Activated CD8-positive, alpha-beta memory T cell treated with anti-CD3 and anti-CD28 coated beads, Interleukin-2, amount 10 ng/mL, durations not matched to agents 7 days and 5 days (primary cell): ENCODE measurements at places on chromosomes 4 and X.

GRCh38 chrX:65532016-65532415 is 2.6 kb downstream of the LAS1L start:
- H3K27me3 ChIP-seq: no peaks in the 10 kb centered on the region
- DNase-seq: no peak
- no peak overlapping the region for H3K4me3 ChIP-seq
- peaks cover 25% of the 10 kb centered on the region for H3K4me1 ChIP-seq

GRCh38 chr4:87717276-87718031 is 67.4 kb downstream of the DMP1 start:
- H3K4me1 ChIP-seq: peaks cover 4% of the 10 kb centered on the region
- H3K27me3 ChIP-seq: peaks cover 2% of the 10 kb centered on the region
- no peak overlapping the region for H3K27ac ChIP-seq
- no peaks in the 10 kb centered on the region for H3K36me3 ChIP-seq
- DNase-seq: no peak

- no peak overlapping the region for H3K27ac ChIP-seq
- H3K27me3 ChIP-seq: peaks cover 2% of the 10 kb centered on the region
- DNase-seq: no peak
- no peak overlapping the region for H3K4me3 ChIP-seq
Measured at GRCh38 chrX:155643240-155643639, 30.5 kb upstream of the TMLHE start.

DNA sequence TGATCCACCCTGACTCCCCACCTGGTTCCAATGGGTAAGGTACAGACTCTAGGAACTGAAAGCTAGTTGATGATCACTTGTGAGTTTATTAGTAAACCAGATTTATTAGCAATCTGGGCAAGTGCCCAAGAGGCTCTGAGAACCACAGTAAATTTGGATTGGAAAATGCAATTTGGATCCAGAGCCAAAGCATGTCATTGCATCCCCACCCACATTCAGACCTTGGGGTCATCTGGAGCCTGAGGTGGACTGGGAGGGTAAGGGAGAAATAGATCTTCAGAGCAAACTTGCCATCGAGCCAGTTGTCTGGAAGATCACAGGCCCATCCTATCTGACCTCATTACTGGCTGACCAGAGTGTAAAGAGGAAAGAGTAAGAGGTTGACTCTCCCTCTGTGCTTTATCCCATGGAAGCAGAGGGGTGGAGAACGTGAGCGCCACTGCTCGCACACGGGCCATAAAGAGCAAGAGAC is 78.7 kb upstream of the RASGEF1B start:
- peaks cover 4% of the 10 kb centered on the region for H3K4me1 ChIP-seq
- H3K36me3 ChIP-seq: no peaks in the 10 kb centered on the region
- no peak overlapping the region for H3K27ac ChIP-seq
- no peak for DNase-seq
